Right lobe of liver (tissue), 6 donors: ENCODE measurements at places on chromosomes 13 and 19. TPM values are rescaled to one million over a fixed set of nuclear protein-coding genes. Genes with fewer than 3 reads are reported as not detected.
A peak's percentile ranks its signal among the peaks of the same experiment; 100 is the strongest.

DNA sequence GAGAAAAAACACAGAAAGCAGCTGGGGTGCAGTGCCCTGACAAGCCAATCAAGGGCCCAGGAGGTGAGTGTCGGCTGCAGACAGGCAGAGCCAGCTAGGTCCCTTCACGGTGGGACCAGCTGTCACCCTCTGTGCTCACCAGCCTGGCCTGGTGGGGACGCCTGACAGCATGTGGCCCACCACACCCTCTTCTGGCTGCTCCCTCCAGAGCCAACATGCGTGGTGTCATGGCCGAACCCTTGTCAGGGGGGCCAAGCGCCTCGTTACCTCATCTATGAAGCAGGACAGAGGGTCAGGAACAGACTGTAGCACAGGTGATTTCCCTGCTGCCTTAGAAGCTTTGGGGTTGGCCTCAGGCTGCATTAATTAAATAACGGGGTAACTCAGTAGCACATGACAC, 40.0 kb upstream of the ISYNA1 start:
- H3K27me3 ChIP-seq, result no peaks in the 10 kb centered on the region
- H3K36me3 ChIP-seq, result no peaks in the 10 kb centered on the region
- no peak for DNase-seq
- no peak overlapping the region for H3K4me3 ChIP-seq
- H3K4me1 ChIP-seq, result peaks cover 36% of the 10 kb centered on the region

DNA sequence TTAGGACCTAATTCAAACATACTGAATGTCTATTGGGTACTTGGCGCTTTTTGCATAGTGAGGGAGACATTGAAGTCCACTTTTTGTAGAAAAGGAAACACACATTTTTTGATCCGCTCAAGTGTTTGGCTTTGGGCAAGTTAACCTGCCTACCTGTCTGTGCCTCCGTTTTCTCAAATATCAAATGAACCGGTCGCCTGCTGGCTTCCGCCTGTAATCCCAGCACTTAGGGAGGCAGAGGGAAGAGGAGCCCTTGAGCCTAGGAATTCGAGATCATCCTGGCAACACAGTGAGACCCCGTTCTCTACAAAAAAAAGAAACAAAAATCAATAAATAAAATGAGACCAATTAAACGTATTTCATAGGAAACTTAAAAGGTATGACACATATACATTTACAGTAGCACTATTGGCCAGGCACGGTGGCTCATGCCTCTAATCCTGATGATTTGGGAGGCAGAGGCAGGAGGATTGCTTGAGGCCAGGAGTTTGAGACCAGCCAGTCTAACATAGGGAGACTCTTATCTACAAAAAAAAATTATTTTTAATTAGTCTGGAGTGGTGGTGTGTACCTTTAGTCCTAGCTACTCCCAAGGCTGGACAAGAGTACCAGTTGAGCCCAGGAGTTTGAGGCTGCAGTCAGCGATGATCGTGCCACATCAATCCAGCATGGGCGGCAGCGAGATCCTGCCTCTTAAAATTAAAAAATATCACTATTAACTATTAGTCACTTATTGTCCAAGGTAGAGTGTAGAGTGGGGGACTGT, 1.3 kb downstream of the RAD23A start:
- H3K27ac ChIP-seq, result peak overlapping the region; percentile 93
- DNase-seq, result no peak

- H3K36me3 ChIP-seq, result peaks cover 23% of the 10 kb centered on the region
- peaks cover 4% of the 10 kb centered on the region for H3K4me1 ChIP-seq
Measured at GRCh38 chr19:1110809-1111640, 7.2 kb downstream of the GPX4 start.

GRCh38 chr19:58498316-58499020, 13.3 kb downstream of the SLC27A5 start:
- H3K36me3 ChIP-seq, result peaks cover 15% of the 10 kb centered on the region
- H3K27me3 ChIP-seq, result no peaks in the 10 kb centered on the region
- H3K4me3 ChIP-seq, result peak overlapping the region; percentile 21
- DNase-seq, result peak; percentile 73

DNA sequence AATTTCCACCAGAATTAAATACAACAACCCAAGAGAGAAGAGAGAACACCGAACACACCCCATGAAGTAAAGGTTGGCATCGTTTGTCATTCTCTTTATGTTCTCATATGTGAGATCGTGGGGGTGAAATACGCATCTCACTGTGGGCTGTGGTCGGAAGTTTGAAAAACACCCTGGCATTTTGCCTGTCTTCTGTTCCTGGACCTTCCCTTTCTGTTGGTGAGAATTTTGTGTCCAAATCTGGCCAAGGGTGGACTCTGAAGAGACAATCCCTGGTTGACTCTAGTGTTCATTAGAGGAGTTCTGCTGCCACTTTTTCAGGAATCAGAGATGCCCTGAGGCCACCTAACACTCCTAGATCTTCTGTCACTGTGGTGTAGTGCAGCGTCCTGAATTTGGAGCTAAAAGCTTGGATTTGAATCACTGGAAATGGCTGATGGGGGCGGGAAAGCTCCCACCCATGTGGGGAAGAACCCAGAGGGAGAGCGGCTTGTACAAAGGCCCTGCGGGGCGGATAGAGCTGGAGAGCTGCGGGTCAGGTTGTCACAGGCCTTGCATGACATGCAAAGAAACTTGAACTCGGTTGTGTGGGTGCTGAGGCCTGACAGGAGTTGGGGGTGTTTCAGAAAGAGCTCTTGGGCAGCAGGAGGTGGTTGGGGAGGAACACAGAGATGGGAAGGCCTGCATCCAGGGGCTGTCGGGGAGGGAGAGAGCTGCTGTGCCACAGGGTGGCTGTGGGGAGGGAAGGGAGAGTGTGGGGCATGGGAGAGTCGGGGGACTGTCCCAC, 11.1 kb upstream of the SPATA13 start:
- H3K4me3 ChIP-seq, result no peak overlapping the region
- no peak for DNase-seq
- no peaks in the 10 kb centered on the region for H3K27me3 ChIP-seq
- H3K27ac ChIP-seq, result no peak overlapping the region
- H3K36me3 ChIP-seq, result no peaks in the 10 kb centered on the region

The ZNF730 gene
- total RNA-seq, result not detected

GRCh38 chr19:35901854-35902661, at the start of gene HCST:
HCST (plus strand) TSS chr19:35902529; CDS start chr19:35902594, 65 bp downstream.
- H3K27me3 ChIP-seq, result no peaks in the 10 kb centered on the region
- no peak for DNase-seq
- H3K4me3 ChIP-seq, result no peak within 1 kb of the TSS
- no peaks in the 10 kb centered on the region for H3K36me3 ChIP-seq
- H3K4me1 ChIP-seq, result no peaks in the 10 kb centered on the region
- H3K27ac ChIP-seq, result peak within 1 kb of the TSS; percentile 66

GRCh38 chr13:23858546-23858945, 30.7 kb downstream of the MIPEP start:
- no peak for DNase-seq
- no peak overlapping the region for H3K27ac ChIP-seq
- H3K4me3 ChIP-seq, result no peak overlapping the region

The GRIN2D gene
- 0.16 TPM for total RNA-seq

GRCh38 chr13:48403151-48403631, 9.7 kb downstream of the LPAR6 start:
- peak overlapping the region; percentile 31 for H3K27ac ChIP-seq
- DNase-seq, result no peak
- no peaks in the 10 kb centered on the region for H3K4me1 ChIP-seq
- H3K36me3 ChIP-seq, result no peaks in the 10 kb centered on the region

The LATS2 gene
- 12.1 TPM for total RNA-seq

The MYPOP gene
- total RNA-seq, result 2.5 TPM

- no peaks in the 10 kb centered on the region for H3K36me3 ChIP-seq
- DNase-seq, result no peak
- no peaks in the 10 kb centered on the region for H3K27me3 ChIP-seq
- no peak overlapping the region for H3K4me3 ChIP-seq
- H3K27ac ChIP-seq, result no peak overlapping the region
- no peaks in the 10 kb centered on the region for H3K4me1 ChIP-seq
Measured at GRCh38 chr19:43765109-43765876, 10.5 kb upstream of the SMG9 start.

DNA sequence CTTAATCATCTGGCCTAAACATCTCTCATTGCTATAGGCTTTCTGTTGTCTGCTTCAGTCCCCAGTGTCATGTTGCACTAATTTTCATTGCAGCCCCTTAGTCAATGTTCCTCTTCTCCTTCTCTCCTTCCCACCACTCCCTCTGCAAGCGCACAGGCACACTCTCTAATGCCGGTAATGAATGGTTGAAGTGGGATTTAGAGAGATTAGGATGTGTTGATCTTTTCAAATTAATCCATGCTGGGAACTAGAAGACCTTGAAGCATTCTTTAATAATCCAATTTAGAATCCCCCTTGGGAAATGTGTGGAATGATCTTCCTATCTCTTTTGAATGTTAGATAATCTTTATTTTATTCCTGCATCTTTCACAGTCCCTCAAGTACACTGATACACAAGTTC, 33.2 kb upstream of the NDFIP2 start:
- no peak overlapping the region for H3K4me3 ChIP-seq
- no peaks in the 10 kb centered on the region for H3K27me3 ChIP-seq
- H3K36me3 ChIP-seq, result no peaks in the 10 kb centered on the region
- H3K4me1 ChIP-seq, result no peaks in the 10 kb centered on the region

The RFPL4A gene
- total RNA-seq, result 0.99 TPM

- no peaks in the 10 kb centered on the region for H3K36me3 ChIP-seq
- H3K27me3 ChIP-seq, result no peaks in the 10 kb centered on the region
- DNase-seq, result no peak
- H3K4me3 ChIP-seq, result no peak overlapping the region
Measured at GRCh38 chr13:99864627-99864990, 107.0 kb downstream of the ZIC5 start.

- peaks cover 48% of the 10 kb centered on the region for H3K4me1 ChIP-seq
- H3K4me3 ChIP-seq, result no peak overlapping the region
- H3K27me3 ChIP-seq, result no peaks in the 10 kb centered on the region
- H3K27ac ChIP-seq, result peak overlapping the region; percentile 72
Measured at GRCh38 chr19:58353717-58354477, 605 bp upstream of the A1BG start.

GRCh38 chr13:28426381-28426780, 68.5 kb downstream of the FLT1 start:
- no peaks in the 10 kb centered on the region for H3K36me3 ChIP-seq
- no peak for DNase-seq

DNA sequence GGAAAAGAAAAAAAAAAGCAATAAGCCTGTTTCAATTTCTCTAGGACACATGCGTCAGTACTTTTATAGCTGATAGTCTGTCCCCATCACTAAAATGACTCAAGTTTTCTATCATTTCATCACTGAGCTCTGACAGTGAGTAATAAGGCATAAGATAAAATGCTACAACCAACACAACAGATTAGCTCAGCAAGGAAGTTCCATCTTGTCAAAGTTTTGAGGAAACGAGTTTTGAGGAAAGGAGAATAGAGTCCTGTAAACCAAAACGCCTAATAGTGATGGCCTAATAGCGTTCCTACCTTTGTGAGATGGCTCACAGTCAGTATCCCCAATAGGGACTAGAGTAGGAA, 145.1 kb downstream of the LACC1 start:
- H3K4me1 ChIP-seq, result no peaks in the 10 kb centered on the region
- H3K27me3 ChIP-seq, result no peaks in the 10 kb centered on the region
- H3K36me3 ChIP-seq, result no peaks in the 10 kb centered on the region
- no peak for DNase-seq
- H3K27ac ChIP-seq, result no peak overlapping the region

- H3K27me3 ChIP-seq, result no peaks in the 10 kb centered on the region
- H3K4me3 ChIP-seq, result no peak overlapping the region
- no peaks in the 10 kb centered on the region for H3K36me3 ChIP-seq
- H3K4me1 ChIP-seq, result peaks cover 11% of the 10 kb centered on the region
- no peak for DNase-seq
Measured at GRCh38 chr19:42412661-42413076, 14.5 kb downstream of the LIPE start.

GRCh38 chr19:12799742-12800465, 1.7 kb downstream of the PRDX2 start:
- no peak overlapping the region for H3K27ac ChIP-seq
- DNase-seq, result no peak
- H3K4me1 ChIP-seq, result peaks cover 2% of the 10 kb centered on the region
- no peaks in the 10 kb centered on the region for H3K27me3 ChIP-seq

- DNase-seq, result peak; percentile 58
- H3K4me3 ChIP-seq, result peak overlapping the region; percentile 65
- H3K4me1 ChIP-seq, result no peaks in the 10 kb centered on the region
- H3K27me3 ChIP-seq, result no peaks in the 10 kb centered on the region
- H3K36me3 ChIP-seq, result peaks cover 2% of the 10 kb centered on the region
Measured at GRCh38 chr19:4456843-4457653, 546 bp downstream of the UBXN6 start.

DNA sequence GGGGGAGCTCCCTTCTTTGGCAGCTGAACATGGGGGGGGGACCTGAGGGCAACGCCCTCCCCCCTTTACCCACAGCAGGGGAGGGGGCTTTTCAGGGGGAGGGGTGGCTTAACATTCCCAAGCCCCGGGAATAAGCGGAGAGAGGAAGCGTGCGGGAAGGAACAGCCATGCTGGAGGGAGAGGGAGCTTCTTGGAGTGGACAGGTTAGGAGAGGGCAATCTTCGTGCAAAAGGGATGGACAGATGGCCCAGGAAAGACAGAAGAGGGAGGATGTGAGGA, 10.8 kb downstream of the C19orf81 start:
- no peaks in the 10 kb centered on the region for H3K27me3 ChIP-seq
- no peak for DNase-seq
- H3K4me1 ChIP-seq, result peaks cover 8% of the 10 kb centered on the region

DNA sequence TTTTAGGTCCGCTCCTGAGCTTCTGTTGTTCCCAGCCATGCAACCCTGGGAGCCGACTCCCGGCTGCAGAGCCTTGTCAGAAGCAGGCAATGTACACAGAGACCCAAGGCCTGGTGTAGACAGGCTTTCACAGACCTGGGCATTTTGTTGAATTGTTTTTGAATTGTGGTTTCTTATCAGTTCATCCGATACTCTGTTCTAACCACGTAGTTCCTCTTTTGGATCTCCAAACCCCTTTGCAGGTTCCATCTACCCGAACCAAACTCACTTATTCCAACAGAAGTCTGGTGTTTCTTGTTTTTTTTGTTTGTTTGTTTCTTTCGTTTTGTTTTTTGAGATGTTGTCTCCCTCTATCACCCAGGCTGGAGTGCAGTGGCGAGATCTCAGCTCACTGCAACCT, 6.3 kb upstream of the NLRP2 start:
- no peaks in the 10 kb centered on the region for H3K4me1 ChIP-seq
- no peaks in the 10 kb centered on the region for H3K36me3 ChIP-seq
- H3K4me3 ChIP-seq, result no peak overlapping the region
- DNase-seq, result no peak
- no peaks in the 10 kb centered on the region for H3K27me3 ChIP-seq
- H3K27ac ChIP-seq, result no peak overlapping the region

DNA sequence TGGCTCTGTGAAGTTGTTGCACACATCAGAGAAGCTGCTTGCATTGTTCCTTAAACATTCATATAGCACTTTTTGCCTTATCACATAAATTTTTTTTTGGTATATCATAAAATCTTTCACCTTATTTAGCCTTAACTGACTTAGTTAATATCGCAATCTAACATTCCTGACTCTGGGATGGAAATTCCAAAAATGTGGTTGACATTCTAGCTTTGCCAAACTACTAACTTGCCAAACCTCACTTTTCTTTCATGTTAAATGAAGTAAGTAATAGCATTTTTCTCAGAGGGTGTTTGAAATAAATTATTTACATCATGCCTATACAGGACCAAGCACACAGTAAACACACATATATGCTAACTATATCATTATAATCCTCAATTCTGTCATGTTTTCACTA, 736.9 kb upstream of the PCDH9 start:
- H3K4me1 ChIP-seq, result no peaks in the 10 kb centered on the region
- no peak overlapping the region for H3K27ac ChIP-seq
- DNase-seq, result no peak
- H3K36me3 ChIP-seq, result no peaks in the 10 kb centered on the region

The IGFL3 gene
- not detected for total RNA-seq

The CACNG8 gene
- not detected for total RNA-seq

GRCh38 chr19:32837531-32837930, 32.0 kb downstream of the SLC7A9 start:
- no peak overlapping the region for H3K27ac ChIP-seq
- no peaks in the 10 kb centered on the region for H3K27me3 ChIP-seq
- no peak overlapping the region for H3K4me3 ChIP-seq
- DNase-seq, result no peak
